ENCODE measurements at places on chromosomes 4 and X.

DNA sequence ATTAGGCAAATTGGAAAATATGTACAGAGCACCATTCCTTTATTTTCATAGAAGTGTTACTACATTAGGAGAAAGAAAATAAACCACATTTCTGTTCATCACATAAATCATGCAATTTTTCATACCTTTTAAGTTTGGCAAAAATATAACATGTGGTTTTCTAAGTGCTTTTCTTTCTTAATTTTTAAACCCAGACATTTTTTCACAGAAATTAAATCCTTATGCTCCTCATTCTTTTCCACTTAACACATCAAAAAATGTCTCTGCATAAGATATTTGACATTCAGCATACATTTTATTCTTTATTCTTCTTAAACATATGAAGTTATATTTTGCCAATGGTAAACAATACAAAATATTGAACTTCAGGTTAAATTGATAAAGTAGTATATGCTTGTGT lies 826.6 kb upstream of the SLIT2 start:
- DNase-seq: no peak

DNA sequence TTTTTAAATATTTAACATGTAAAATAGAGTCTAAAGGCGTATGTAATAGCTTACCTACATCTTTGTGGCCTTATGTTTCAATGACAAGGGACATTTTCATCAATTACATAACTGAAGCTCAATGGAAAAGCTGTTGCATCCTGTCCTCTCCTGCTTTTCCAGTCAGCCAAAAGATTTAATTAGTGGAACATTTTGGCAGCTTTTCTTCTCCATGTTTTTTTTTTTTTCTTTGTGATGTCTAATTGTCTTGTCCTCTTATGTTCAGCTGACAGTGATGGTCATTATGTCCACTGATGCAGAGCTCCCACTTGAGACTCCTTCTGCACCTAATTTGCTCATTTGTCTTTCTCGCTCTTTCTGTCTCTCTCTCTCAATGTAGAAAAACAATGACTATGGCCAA lies 422.2 kb downstream of the GABRG1 start:
- DNase-seq: no peak

DNA sequence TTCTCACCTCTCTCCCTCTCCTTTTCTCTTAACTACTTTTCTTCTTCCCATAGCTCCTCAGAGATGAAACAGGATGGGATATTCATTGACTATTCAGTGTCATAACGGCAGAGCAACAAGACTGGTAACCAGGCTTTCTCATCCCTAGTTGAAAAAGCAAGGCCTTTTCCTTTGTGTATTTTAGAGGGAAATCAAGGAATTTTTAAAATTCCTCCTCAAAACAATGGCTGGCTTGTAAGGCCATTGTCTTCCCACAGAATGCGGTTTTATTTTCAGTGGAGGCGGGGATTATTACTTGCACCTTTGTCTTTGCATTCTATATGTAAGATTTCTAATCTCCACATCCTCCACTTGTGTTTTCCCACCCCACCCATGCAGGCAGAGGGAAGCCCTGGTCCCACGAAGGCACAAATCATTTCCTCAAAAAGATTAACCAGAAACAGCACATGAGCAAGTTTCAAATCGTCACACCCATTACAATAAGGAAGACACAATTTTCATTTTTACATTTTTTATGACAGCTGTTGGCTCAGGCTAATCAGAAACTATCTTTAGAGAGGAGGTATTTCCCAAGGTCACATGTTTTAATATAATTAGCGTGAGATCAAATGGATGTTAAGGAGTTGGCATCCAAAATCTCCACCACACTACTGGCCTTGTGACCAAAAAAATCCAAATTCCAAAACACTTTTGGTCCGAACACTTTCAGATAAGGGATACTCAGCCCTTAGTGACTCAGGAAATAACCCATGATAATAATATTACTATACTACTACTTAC lies 53.0 kb upstream of the KDR start:
- no peak for DNase-seq

- DNase-seq: no peak
These were observed 136.5 kb downstream of the RAB28 start for GRCh38 chr4:13347517-13348125.

DNA sequence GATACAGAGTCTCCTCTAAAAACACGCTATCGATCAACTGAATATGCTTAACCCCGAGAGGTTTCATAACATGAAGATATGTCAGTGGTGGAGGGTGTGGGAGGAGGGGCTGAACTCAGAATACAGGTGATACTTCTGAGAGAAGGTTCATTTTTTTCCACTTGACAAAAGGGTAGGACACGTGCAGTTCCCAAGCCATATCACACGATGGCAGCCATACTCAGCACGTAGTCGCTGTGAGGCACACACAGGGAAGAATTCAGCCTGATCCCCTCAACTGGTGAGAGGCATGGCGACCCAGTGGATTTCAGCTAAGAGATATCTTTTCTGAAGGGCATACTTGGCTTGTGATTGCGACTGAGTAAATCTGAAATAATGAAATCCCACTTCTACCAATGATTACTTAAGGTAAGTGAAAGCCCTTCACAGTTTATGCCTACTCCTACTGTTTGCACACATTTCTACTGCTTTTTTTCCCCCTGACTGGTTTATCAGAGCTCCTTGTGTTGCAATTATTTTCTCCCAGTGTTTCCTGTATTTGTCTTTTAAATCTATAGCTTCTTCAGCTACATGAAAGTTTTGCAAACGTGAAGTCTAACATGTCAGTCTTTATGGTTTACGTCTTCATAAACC lies 133.1 kb downstream of the CORIN start:
- DNase-seq: no peak

DNA sequence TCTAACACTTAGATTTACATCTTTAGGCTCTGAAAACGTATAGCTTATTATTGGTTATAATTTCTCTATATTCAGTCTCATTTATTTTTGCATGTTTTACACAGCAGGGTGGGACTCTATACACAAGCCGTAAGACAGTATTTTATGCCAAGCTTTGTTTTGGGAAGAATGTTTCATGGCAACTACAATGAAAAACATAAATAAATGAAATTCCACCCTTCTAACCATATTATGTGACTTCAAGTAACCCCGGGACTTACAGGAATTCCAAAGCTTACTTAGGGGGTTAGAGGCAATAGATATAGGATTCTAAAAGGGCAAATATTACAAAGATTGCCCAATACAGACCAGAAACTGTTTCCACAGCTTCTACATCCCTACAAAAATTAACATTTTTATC lies 370.9 kb downstream of the PRR32 start:
- no peak for DNase-seq

GRCh38 chrX:68409194-68409593 lies 24.1 kb downstream of the OPHN1 start:
- DNase-seq: no peak

- no peak for DNase-seq
These were observed 18.4 kb upstream of the SORBS2 start for GRCh38 chr4:185830263-185830994.

DNA sequence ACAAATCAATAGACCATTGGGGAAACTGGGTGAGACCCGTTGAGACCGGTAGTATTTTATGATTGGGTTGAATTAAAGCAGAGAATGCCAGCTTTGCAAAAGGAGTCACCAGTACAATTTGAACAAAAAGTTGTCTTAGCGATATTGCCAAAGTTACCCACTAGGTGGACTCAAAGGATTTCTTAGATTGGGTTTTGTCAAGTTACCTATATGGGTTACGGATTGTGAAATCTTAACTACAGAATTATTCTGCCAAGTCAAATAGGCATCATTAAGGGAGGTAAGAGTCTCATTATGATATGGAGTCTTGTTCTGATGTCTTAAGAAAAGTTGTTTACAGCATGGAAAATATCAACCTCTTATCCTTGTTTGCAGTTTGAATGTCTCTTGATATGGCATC lies 15.0 kb upstream of the CT47A1 start:
- no peak for DNase-seq

GRCh38 chr4:83180431-83180968 lies 66.0 kb upstream of the PLAC8 start:
- no peak for DNase-seq

- DNase-seq: no peak
These were observed 72.8 kb downstream of the CLCN5 start for GRCh38 chrX:49995107-49995731.

- DNase-seq: no peak
These were observed 24.1 kb downstream of the NAT8L start for GRCh38 chr4:2083116-2083825.

DNA sequence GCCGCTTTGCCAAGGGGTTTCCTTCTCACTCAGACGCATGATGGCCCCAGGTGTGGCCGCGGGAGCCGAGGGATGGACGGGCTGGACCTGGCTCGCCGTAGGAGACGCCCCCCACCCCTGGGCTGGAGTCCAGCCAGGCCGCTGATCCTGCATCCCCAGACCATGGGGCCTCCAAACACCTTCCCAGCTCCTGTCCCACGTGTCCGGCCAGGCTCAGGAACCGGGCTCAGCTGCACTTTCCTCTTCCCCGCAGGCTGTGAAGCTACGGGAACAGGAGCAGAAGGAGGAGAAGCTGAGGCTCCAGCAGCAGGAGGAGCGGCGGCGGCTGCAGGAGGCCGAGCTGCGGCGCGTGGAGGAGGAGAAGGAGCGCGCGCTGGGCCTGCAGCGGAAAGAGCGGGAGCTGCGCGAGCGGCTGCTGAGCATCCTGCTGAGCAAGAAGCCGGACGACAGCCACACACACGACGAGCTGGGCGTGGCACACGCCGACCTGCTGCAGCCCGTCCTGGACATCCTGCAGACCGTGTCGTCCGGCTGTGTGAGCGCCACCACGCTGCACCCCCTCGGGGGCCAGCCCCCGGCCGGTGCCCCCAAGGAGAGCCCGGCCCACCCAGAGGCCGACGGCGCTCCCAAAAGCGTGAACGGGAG lies 9.1 kb downstream of the AKAP17A start:
- no peak for DNase-seq

GRCh38 chr4:183746305-183747229 lies 87.5 kb downstream of the TRAPPC11 start:
- DNase-seq: no peak

DNA sequence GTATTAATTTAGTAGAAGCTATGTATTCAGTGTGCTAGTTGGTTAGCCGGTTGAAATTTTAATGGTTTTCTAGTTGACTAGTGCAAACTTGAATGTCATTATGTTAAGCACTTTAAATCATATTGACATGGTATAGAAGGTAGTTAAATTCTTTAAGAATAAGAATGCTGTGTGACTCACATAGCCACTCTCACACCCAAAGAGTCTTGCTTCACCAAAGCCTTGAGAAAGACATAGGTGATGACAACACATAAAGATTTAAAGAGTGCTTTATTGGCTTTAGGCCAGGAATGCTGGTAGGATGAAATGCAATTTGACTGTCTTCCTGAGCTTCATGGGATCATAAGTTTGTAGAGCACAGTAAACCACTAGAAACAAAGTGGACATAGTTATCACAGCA lies 85.3 kb downstream of the DCAF8L2 start:
- DNase-seq: no peak

- DNase-seq: no peak
These were observed 19.1 kb downstream of the EIF4E start for GRCh38 chr4:98909646-98910401.

DNA sequence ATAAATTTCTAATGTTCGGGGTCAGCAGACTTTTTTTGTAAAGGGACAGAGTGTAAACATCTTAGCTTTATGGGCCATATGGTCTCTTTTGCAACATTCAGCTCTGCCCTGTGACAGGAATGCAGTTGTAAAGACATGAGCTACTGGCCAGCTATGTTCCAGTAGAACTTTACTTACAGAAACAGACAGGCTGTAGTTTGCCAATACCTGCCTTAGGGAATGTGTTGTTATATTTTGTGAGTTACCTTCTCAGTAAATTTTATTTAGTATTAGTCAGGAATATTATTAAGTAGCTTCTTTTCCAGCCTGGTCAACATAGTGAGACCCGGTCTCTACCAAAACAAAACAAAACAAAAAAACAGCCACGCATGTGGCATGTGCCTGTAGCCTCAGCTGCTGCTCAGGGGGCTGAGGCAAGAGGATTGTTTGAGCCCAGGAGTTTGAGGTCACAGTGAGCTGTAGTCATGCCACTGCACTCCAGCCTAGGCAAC lies 48.7 kb downstream of the HTT start:
- no peak for DNase-seq

GRCh38 chrX:129698150-129698549 lies 40.6 kb upstream of the XPNPEP2 start:
- DNase-seq: no peak

- DNase-seq: no peak
These were observed 136.6 kb upstream of the OTUD4 start for GRCh38 chr4:145316897-145317574.

GRCh38 chr4:77376788-77377460 lies 219.9 kb downstream of the CCNG2 start:
- DNase-seq: no peak

DNA sequence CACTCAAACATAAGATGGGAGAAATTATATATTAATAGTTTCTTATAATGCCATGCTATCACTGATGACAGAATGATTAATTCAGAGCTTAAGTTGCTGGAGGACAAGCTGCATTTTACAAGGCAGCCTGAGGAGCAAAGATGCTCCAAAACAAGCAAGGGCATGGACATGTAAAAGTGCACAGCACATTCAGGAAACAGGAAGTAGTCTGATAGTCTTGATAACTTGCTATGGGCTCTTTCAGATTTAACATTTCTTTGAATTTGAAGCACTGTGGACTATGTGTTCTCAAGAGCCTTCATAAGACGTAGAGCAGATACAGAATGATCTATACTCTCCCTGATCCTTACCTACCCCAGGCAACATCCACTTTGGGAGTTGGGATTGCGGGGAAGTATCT lies 50.0 kb downstream of the AMMECR1 start:
- no peak for DNase-seq

- no peak for DNase-seq
These were observed 949.8 kb downstream of the NLGN4X start for GRCh38 chrX:5278908-5279307.

GRCh38 chr4:168908851-168909273 lies 101.2 kb downstream of the CBR4 start:
- DNase-seq: no peak

DNA sequence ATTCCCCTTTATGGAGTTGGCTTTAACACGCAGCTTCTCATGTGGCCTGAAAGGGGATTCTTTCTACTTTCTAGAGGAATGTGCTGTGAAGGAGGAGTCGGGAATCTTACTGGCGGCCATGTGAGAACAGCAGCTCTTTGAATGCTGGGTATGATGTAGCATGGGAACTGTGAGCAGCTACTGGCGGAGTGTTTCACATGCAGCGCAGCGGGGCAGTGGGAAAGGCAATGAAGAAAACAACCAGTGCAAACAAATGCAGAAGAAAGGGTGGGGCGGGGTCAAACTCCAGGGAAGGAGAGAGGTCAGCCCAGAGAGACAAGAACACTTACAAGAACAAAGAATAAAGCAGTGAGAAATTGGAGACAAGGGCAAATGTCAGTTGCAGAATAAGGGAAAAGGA lies 363.8 kb upstream of the FTHL17 start:
- no peak for DNase-seq

DNA sequence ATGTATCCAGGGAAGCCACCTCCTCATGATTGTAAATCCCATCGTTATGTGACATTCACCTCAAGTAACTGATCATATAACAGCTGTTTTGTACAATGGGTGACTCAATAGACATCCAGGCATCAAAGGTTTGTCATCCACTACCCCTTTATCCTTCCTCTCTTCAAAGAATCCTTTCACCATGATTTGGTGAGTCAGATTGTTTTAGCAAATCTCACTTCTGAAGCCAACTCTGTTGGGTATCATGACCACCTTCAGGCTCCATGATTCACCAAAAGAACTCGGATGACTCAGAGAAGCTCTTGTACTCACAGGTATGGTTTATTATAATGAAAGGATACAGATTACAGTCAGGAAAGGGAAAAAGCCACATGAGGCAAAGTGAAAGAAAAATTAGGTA lies 132.1 kb downstream of the PWWP3B start:
- no peak for DNase-seq

- DNase-seq: no peak
These were observed 1.9 kb downstream of the GRPEL1 start for GRCh38 chr4:7066006-7066405.

GRCh38 chr4:48967631-48968030 lies 18.4 kb upstream of the CWH43 start:
- no peak for DNase-seq

All from effector CD8-positive, alpha-beta T cell (primary cell).